Activated effector memory CD4-positive, alpha-beta T cell treated with Interleukin-2 at 50 U/mL for 16 hours (primary cell): ENCODE measurements at places on chromosomes 16 and 17.
A peak's percentile ranks its signal among the peaks of the same experiment; 100 is the strongest.

GRCh38 chr17:27315322-27315721 lies 21.4 kb downstream of the WSB1 start:
- DNase-seq: no peak

DNA sequence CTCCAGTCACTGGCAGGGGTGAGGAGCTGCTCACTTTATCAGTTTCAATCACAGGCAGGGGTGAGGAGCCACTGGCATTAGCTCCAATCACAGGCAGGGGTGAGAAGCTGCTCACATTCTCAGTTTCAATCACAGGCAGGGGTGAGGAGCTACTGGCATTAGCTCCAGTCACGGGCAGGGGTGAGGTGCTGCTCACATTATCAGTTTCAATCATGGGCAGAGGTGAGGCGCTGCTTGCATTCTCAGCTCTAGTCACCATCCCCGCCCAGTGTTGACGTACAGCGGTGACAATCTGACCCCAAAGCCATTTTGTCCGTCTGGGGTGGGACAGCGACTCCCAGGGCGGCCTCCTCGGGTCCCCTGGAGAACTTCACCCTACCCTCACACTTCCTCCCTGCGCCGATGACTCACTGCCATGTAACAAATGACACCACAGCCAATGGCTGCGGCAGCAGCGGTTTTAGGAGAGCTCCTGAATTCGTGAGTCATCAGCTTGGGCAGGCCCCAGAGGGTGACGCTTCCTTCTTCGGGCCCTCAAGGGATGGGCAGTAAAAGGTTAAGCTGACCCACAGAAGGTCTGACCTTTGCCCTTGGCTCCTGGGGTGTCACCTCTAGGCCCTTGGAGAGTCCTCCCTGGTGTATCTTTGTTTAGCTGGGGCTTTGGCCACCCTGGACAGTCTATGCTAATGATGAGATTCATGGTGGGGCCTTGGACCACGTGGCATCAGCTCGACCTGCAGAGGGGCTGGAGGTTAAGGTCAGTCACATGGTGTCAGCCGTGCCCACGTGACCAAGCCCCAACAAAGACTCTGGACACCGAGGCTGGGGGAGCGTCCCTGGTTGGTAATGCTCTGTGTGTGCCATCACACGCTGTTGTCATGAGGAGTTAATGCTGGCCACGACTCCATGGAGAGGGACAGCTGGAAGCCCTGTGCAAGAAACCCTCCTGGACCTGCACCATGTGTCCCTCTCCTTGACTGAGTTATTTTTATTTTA lies 171.7 kb downstream of the C16orf95 start:
- no peak for DNase-seq

DNA sequence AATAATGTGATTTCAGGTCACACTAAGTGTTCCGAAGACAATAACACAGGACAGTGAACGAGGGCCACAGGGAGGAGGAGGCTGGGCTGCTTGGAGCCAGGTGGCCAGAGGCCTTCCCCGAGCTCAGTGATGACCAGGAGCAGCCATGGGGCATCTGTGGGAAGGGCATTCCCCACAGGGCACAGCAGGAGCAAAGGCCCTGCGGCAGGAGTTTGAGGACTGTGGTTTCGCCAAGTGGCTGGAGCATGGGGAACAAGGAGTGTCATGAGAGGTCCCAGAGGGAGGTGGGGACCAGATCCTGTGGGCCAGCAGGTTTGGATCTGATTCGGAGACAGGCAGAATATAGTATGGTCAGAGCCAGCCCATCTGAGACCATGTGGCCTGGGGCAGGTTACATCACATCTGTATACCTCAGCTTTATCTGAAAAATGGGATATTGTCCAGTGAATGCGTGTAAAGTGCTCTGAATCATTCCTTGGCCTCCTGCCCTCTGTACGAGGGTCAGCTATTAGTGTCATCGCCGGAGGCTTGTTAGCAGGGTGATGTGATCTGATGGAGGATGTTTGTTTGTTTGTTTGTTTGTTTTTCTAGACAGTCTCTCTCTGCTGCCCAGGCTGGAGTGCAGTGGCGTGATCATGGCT lies 176.8 kb downstream of the KATNIP start:
- no peak for DNase-seq

DNA sequence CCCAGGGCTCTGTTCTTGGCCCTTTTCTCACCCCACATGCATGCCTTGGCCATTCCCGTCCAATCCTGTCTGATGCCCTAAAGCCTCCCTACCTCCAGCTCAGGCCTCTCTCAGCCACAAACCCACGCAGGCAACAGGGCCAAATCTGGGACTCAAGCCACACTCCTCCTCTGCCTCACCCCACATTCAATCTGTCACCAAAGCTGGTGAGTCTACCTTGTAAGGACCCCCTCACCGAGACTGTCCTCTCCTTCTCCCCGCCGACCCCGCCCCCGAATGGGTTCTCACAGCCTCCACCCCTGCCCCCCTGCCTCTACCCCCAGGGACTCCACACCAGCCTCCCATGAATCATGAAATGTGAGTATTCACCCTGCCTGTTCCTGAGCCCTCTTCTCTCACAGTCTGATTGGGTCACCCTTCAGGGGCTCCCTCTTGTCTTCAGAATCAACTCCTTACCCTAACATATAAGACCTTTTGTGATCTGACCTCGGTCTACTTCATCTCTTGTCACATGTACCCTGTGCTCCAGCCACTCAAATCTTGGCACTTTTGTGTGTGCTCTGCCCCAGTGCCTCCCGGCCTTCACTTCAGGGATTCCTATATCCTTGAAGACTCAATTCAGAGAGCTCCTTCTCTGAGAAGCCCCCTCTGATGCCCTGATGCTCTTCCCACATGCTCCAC lies 10.7 kb downstream of the EPOP start:
- no peak for DNase-seq

- no peak for DNase-seq
Observed at GRCh38 chr16:86576591-86577313, 1.6 kb upstream of the FOXL1 start.

- no peak for DNase-seq
Observed at GRCh38 chr17:1783834-1784611, 22.2 kb downstream of the SERPINF1 start.

GRCh38 chr17:19447085-19447583 lies 36.1 kb downstream of the RNF112 start:
- peak; percentile 30 for DNase-seq

DNA sequence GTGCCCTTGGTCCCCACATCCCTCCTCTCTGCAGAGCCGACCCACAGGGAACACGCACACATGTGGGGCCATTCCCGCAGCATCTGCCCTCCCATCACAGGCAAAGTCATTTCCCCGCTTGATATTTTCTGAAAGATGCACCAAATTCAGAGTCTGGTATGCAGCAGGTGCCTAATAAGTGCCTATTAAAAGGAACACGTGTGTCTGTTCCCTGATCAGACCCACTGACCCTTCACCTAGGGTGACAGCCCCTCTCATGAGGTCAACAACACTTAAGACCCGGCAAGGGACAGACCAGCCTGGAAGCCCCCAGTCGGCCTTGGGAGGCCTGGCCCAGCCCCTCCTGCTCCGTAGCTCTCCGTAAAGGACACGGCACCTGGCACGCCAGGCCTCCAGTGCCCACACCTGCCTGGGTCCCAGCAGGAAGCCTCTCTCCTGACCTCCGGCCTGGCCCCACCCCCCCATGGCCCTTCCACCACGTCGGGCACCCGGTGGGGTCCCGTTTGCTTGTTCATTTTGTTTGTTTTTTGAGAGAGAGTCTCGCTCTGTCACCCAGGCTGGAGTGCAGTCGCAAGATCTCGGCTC lies 20.0 kb downstream of the UNKL start:
- no peak for DNase-seq

GRCh38 chr17:40558300-40558889 lies 6.9 kb downstream of the CCR7 start:
- no peak for DNase-seq

DNA sequence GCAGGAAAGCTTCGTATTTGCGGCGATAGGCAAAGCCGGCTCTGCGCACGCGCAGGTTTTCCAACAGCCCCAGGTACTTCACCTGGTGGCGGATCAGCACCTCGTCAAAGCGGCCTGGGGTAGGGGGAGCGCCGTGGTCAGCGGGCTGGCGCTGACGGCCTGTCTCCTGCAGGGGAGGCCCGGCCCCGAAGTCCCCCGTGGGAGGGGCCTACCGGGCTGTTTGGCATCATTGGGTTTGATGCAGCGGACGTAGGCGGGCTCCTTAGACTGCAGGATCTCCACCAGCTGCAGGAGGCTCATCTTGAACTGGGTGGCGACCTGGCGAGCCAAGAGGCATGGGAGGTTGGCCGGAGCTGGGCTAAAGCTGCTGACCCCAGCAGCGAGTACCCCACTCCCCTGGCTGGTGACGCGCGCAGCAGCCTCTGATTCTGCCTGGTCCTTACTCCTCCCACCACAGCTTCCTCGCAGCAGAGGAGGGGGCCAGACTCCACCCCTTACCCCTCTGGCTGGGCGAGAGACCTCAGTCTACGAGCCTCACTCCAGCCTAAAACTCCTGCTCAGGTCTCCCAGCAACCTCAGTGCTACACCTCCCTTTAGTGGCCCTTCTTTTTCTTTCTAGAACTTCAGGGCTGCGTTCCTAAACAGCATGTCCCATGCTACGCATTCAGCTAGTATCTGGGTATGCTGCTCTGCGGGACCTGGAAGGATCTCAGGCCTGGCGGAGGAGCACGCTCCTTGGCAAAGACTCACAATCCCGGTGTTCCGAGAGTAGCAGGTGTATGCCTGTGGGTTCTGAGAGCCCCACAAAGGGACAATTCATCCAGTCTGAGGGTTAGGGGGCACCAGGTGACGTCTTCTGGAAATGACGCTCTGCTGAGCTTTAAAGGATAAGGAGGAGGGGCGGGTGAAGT lies 16.1 kb upstream of the CRK start:
- no peak for DNase-seq

GRCh38 chr17:42555122-42555622 lies 2.4 kb downstream of the HSD17B1 start:
- DNase-seq: no peak

- DNase-seq: no peak
Observed at GRCh38 chr17:40328386-40328766, 19.4 kb downstream of the RARA start.

GRCh38 chr17:63675607-63676546 lies 24.0 kb downstream of the LIMD2 start:
- no peak for DNase-seq

- DNase-seq: no peak
Observed at GRCh38 chr16:72814226-72814625, 233.7 kb downstream of the ZFHX3 start.

GRCh38 chr17:78474614-78475146 lies 96.2 kb downstream of the PGS1 start:
- no peak for DNase-seq

DNA sequence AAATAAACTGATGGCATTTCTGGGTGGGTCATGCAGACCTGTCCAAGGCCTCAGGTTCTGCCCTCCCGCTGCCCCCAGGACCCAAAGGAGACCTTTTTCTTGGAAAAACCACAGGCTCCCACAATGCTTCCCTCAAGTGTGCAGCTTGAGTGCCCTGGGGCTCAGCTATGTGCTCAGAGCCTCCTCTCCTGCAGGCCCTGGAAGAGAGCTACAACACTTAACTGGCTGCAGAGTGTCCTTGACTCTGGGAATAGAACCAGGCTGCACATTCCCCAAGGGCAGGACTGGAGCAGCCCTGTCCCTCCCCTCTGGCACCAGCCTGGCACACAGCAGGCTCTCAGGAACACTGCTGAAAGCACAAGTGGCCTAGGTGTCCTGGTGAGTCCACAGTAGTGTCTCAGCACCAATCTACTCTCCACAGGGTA lies 4.8 kb upstream of the SREBF1 start:
- no peak for DNase-seq

DNA sequence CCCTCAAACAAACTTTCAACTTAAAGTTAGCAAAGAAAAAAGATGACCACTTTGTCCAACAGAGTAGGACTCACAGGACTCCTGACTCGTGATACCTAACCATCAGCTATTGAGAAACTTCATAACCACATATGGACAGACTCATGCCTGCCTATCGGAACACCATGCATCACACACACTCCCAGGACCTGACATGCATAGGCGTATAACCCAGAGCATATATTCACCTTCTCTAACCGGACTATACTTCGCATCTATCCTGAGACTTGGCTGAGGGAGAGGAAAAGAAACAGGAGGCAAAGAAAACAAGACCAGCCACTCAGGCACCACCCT lies 2.2 kb downstream of the PIP4K2B start:
- no peak for DNase-seq

DNA sequence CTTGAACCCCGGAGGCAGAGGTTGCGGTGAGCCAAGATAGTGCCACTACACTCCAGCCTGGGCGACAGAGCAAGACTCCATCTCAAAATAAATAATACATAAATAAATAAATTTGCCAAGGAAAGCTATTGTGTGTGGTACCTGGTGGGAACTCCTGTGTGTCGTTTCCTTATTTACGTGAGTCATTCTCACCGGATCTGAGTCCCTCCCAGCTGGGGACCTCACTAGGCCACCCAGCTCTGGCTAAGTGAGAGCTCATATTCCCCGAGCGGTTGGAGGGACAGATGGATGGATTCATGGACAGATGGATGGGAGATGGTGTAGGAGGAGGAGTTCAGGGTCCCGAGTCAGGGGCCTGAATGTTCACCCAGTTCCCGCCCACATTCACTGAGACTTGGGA lies 22.9 kb upstream of the C1QL1 start:
- no peak for DNase-seq

- no peak for DNase-seq
Observed at GRCh38 chr17:50637829-50638605, 3.3 kb downstream of the ABCC3 start.

GRCh38 chr17:9361188-9361955 lies 214.2 kb downstream of the STX8 start:
- DNase-seq: no peak

DNA sequence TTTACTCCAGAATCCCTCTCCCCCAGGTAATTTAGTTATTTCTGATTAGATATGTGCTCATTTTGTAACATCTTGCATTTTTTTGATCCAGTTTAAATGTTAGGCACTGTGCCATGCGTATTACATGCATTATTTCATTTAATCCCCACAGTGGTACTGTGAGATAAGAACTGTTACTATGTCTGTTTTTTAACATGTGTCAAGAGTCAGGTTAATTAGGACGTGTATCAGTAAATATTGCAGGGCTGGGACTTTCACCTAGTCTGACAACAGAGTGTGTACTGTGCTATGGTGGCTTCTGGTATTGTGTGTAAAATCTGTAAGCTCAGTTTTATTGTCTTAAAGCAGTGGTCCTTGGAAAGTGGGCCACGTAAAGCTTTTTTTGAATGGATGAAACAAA lies 10.6 kb downstream of the RSPRY1 start:
- no peak for DNase-seq

GRCh38 chr17:75693500-75694481 lies 26.7 kb downstream of the SAP30BP start:
- no peak for DNase-seq

DNA sequence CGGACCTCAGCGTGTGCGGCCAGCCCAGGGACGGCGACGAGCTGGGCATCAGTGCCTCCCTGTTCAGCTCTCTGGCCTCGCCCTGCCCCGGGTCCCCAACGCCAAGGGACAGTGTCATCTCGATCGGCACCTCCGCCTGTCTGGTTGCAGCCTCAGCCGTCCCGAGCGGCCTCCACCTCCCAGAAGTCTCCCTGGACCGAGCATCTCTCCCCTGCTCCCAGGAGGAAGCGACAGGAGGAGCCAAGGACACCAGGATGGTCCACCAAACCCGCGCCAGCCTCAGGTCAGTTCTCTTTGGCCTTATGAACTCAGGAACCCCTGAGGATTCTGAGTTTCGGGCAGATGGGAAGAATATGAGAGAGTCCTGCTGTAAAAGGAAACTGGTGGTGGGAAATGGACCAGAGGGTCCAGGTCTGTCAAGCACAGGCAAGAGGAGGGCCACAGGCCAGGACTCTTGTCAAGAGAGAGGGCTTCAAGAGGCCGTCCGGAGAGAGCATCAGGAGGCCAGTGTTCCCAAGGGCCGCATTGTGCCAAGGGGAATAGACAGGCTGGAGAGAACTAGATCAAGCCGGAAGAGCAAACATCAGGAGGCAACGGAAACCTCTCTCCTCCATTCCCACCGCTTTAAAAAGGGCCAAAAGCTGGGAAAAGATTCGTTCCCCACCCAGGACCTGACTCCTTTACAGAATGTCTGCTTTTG lies 825 bp downstream of the HASPIN start:
- no peak for DNase-seq
